Head of caudate nucleus (tissue), 42 donors: ENCODE measurements at places on chromosomes 3 and 15.

DNA sequence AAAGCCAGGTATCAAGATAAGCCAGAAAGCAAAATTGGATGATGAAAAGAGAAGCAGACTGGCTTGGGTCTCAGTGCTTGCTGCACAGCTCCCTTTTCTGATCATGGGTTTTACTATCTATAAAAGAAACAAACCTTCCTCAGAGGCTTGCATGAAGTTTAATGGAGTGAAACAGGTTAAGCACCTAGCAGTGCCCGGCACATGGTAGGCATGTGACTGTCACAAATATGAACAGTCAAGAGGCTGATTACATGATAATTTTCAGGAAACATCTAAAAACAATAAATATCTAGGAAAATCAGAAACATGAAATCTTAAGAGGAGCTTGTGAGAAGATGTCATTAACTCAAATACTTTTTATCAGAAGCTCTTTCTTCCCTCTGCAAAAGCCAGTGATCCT lies 519.2 kb downstream of the EPHB1 start:
- DNase-seq, result no peak

- DNase-seq, result no peak
Measured at GRCh38 chr3:132034097-132034485, 723 bp downstream of the CPNE4 start.

DNA sequence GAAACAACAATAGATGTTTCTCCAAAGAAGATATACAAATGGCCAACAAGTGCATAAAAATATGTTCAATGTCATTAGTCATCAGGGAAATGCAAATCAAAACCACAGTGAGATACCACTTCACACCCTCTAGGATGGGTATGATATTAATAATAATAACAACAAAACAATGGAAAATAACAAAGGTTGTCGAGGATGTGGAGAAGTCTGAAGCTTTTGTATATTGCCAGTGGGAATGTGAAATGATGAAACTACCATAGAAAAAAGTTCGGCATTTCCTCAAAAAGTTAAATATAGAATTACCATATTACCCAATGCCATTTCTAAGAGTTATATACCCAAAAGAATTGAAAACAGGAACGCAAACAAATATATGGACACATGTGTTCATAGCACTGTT lies 10.8 kb downstream of the BHLHE40 start:
- DNase-seq, result no peak

GRCh38 chr3:178455226-178455625 lies 81.0 kb upstream of the KCNMB2 start:
- no peak for DNase-seq

- no peak for DNase-seq
Measured at GRCh38 chr3:152486364-152486763, 217.6 kb downstream of the MBNL1 start.

- DNase-seq, result peak; percentile 18
Measured at GRCh38 chr3:48130321-48130904, 57.8 kb downstream of the CDC25A start.

GRCh38 chr3:100024520-100025303 lies 89.6 kb downstream of the FILIP1L start:
- DNase-seq, result no peak

DNA sequence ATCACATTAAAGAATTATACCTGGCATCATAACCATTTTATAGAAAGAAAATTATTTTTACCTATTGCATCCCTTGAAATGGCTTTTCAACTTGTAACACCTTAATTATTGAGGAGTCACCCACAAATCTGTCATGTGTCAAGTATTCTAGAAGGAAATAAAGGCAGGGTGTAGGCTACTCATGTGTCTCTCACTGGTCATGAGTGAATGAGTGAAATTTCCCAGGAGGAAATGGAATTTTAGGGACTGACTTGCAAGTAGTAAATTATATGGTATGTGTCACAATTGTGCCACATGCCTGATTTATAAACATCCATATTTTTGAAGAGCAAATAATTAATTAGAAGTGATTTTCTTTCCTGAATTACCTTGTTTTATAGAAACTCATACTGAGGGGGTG lies 310.5 kb upstream of the ADAMTS9 start:
- no peak for DNase-seq

DNA sequence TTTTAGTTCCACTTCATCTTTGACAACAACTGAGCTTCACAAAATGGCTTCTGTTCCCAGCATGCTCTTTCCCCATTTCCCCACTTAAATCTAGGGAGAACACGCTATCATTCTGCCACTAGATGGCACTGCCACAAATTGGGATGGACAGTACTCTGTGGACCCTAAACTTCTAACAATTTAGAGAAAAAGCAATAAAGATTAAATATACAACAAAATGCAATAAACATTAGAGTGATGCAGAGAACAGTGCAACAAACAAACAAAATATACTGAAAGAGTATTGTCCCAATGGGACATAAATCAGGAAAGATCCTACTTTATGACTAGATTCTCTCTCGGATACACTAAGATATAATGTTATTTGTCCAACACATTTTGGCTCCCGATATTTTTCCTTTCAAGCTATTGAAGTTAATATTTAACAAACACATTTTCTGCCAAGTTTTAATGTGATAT lies 169.7 kb upstream of the TMCO5A start:
- DNase-seq, result no peak

DNA sequence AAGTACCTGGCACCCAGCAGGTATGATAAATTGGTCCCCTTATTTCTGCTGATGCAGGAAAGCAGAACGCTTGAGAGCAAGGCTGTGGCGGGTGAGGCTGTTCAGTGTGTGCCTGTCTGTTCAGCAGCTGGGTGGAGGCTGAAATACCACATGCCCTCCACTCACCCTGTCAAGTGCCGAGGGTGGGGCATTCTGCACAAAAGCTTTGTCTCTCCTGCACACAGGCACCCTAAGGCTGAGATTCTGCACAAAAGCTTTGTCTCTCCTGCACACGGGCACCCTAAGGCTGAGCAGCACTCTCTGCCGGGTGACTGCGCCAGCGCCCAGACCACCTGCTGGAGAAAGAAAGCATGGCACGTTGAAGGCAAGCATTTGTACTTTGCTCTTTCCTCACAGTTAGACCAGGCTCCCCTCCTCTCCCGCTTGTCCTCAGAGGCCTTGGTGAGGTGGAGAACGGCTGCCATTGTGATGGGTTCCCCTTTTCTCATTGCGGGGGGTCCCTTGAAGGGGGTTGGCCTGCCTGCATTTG lies 97.5 kb downstream of the BDH1 start:
- DNase-seq, result peak; percentile 57
